ENCODE measurements at places on chromosomes 12 and 14.

- DNase-seq = no peak
These were observed 28.4 kb upstream of the MON2 start for GRCh38 chr12:62438098-62438692.

DNA sequence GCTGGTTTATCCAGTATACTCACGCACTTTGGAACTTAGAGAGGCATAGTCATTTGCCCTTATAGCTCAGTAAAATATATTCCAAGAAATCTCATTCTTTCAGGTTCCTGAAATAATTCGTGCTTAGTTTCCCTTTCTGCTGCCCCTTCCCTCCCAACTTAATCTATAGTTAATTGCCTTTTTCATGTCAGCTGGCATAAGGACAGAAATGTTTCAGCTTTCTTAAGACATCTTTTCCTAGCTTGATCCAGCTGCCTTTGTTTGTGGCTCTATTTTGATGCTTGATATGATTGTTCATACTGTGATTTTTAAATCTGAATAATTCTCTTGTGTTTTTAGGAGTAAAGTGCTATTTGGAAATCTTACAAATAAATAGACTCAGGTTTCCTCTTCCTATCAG, 120.0 kb upstream of the SEL1L start:
- no peak for DNase-seq

DNA sequence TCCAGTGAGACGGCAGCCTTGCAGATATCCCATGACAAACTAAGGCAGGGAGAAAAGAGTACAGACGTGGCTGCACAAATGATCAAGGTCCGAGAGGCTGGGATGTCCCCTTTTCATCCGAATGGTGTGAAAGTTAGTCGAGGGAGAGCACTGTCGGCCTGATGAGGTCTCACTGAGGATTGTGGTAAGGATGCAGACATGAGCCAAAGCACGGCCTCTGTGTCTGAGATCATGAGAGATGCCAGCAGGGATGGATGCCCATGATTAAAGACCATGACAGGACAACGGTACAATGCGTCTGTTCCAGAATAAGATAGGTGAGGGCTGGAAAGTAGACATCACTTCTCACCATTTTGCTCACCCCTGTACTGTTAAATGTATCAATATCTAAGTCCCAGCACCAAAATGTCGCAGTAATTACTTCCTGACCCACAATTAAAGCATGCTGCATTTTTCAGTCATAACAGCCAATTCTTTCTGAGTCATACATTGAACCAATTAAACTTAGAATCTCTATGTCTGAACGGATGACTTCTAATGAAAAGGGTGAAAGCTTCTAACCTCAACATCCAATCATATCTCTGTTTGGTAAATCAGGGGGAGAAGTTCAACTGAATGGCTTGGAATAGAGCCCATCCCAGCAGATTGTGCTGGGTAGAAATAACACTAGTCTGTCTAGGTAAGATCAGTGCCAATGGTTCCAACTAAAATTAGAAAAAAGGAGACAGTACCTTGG, 249.6 kb upstream of the SOX5 start:
- DNase-seq = no peak

DNA sequence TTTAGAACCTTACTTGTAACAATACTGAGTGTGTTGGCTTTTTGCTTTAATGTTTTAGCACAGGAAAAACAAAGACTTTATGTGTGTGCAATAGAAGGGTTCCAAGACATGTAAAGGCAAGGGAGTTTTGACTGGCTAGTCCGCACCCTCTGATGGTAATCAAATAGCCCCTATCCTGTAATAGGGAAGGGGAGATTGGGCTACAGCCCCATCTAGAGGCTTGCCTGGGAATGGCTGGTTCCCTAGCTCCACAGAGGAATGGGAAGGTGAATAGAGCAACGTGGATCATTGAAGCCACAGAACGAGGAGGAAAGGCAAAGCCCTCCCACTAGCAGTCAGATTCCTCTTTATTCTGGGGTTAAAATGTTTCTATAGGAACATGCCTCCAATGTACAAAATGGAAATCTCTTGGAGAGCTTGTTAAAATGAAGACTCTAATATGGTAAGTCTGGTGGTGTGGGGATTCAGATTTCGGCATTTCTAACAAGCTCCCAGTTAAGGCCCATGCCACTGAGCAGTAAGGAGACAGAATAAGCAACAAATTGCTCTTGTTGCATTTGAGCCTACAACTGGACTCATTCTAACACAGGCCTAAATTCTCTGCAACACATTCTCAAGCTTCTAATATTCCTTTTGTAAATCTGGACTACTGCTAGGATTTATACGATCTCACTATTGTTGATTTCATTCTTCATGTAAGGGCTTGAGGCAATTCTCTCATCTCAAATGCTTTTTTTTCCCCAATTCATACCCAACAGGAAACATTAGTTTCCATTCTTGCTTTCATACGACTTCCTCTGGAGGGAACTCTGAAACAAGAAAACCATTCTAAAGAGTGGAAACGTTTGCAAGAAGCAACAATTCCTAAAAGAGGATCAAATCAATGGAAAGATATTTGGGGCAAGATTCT, 57.1 kb downstream of the NIN start:
- no peak for DNase-seq

DNA sequence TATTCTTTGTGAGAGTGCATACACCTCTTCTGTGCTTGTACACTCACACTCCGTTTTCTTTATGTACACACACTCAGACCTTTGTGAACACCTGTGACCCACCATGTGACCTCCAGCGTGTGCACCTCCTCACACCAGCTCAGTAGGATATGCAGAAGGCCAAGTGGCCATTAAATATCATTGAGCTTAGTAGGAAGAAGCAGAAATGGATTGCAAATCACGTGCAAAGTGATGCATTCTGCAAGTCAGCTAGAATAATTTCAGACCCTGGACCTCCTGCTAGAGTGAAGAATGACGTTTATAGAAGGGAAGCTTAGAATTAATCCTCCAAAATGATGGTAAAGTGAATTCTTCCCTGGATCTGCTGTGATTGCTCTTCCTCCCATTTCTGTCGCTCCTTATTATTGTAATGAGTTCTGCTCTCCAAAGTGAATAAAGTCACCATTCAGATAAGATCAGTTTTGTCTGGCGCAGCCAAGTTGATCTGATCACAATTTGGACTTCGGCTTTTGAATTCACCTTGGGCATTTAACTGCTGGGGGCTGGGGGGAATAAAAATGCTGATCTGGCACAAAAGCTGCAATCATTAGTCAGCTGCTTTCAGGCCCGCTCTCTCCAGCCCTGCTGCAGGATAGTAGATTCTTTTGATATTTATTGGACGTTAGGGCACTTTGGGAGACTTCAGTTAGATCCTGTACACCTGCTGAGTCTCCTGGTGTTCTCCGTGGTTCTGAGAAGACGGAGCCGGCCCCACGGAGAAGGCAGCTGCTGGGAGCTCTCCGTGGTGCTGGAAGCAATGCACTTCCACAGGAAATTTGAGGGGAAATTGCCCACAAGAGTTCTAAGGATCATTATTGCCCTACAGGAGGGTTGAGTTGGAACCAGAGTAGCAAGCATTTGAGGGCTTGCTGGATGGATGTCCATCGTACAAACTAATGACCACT, 12.4 kb upstream of the NRXN3 start:
- DNase-seq = no peak

DNA sequence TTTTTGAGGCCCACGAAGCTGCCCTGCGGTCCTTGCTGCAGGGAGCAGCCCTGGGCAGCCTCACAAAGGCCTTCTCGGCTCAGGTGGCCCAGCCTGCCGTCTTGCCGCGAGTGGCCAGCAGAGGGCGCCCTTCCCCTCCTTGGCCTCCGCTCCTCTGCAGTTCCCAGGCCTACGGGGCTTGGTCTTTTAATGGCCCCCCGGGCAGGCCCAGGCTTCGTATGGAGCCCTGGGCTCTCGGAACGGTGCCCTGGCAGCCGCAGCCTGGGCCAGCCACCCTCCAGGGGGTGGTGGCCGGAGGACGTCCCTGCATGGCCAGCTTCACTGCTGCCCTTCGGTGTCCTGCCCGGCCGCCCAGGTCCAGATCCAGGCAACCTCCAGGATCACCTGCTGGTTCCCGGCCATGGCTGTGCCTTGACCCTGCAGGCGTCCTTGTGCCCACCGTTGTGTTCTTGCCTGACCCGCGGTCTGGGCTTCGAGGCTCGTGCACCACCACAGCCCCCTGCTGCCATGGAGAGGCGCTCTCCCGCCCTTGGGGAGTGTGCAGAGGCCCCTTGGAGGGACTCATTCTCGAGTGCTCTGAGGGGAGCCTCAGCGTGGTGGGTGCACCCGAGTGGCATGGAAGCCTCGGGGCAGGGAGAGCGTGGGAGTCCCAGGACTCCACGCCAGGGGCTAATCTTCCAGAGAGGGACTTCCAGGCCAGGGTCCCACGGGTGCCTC, 9.4 kb downstream of the ASPG start:
- DNase-seq = peak; percentile 41

DNA sequence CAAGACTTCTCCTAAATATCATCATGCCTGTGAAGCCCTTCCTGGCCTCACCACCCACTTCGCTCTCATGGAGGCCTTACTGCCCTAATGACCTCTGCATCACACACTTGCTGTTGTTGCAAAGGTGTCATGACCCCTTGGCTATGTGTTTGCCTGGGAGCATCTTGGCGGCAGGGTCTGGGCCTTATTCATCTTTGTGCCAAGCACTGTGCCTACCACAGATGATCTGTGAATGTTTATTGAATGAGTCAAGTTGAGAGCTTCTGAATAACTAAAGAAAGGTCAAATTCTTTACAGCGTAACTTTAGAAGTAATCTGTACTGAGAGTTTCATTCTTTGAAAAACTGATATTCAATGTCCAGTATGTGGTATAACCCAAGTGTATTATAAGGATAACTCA, 113.3 kb downstream of the TTC8 start:
- no peak for DNase-seq

GRCh38 chr14:64826333-64826732, 53.4 kb downstream of the SPTB start:
- DNase-seq = no peak

DNA sequence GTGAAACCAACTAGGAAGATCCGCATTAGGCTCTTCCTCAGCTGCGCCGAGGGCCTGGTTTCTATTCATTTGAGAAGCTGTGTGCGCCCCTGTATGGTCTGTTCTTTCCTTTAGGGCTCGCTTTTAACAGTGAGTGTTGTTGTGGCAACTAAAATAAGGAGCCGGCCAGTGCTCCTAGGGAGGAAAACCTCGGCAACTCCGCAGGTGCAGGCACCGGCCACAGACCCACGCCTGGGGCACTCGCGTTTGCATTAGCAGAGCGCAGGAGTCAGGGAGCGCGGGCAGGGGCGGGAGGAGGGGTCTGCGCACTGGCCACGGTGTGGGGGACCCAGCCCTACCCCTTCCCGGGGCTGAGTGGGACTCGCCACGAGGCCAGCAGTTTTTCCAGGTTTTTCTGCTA, 50.5 kb downstream of the STX2 start:
- no peak for DNase-seq

- no peak for DNase-seq
These were observed 242.2 kb downstream of the SOX5 start for GRCh38 chr12:23707270-23707669.

DNA sequence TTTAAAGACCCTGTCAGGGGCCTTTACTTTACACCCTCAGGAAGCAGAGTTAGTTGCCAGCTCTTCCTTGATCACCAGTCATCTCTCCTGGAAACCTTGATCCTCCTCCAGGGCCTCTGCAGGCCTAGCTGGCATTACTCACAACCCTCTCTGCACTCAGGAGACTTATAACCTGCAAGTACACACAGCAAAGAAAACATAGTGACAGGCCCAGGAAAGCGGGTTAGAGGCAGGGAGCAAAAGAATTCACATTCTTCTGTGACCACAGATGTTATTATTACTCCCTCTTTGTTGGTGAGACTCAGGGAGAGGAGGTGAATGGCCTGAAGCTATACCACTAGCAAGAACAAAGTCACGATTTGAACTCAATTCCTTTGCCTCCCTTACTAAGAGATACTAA, 87.4 kb downstream of the OR11H12 start:
- DNase-seq = no peak

GRCh38 chr12:27635349-27635972, 60.8 kb upstream of the REP15 start:
- no peak for DNase-seq

Measured in stimulated activated CD8-positive, alpha-beta memory T cell treated with anti-CD3 and anti-CD28 coated beads, Interleukin-2, amount 100 ng/mL, for 1 hour (primary cell).